Activated CD4-positive, alpha-beta memory T cell treated with anti-CD3 and anti-CD28 coated beads, Interleukin-2, amount 10 ng/mL, durations not matched to agents 7 days and 5 days (primary cell): ENCODE measurements at places on chromosomes 16 and 17.
A peak's percentile ranks its signal among the peaks of the same experiment; 100 is the strongest.

DNA sequence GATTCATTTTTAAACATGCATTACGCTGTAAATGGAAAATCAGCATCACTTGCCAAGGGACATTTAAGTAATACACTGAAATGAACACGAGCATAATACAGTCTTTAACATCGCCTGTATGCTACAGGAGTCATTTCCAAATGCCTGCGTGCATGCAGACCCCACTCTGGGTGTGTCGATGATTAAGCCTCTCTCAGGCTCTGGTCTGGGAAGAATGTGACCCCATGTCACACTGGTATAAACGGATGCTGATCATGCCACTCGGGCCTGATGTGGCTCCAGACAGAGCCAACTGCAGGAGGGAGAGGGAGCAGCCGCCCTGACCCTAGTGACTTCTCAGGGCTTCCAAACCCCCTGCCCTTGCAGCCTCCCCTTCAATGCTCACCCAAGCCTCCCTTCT is 10.8 kb downstream of the EMP2 start:
- no peak for DNase-seq

- DNase-seq, result peak; percentile 42
Observed at GRCh38 chr17:76734080-76734840, 2.9 kb downstream of the SRSF2 start.

GRCh38 chr17:15233022-15233805 is 31.9 kb downstream of the PMP22 start:
- no peak for DNase-seq

DNA sequence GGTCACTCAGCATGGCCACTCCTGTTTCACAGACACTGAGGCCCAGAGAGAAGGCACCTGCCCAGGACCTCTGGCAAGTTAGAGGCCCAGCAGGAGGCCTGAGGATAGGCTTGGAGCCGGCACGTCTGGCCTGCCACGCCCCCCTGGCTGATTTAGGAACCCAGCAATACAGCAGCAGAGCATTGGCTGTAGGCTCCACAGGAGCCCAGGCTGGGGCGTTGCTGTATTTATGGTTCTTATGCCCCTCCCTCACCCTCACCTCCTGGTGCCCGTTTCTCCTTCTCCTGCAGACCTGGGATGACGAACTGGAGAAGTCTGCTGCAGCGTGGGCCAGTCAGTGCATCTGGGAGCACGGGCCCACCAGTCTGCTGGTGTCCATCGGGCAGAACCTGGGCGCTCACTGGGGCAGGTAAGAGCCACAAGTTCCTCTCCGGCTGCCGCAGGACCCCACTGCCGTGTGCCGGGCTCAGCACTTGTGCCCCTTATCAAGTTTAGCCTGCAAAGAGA is 25.8 kb downstream of the CRISPLD2 start:
- no peak for DNase-seq

- DNase-seq, result no peak
Observed at GRCh38 chr17:9969301-9969935, 64.3 kb upstream of the RCVRN start.

DNA sequence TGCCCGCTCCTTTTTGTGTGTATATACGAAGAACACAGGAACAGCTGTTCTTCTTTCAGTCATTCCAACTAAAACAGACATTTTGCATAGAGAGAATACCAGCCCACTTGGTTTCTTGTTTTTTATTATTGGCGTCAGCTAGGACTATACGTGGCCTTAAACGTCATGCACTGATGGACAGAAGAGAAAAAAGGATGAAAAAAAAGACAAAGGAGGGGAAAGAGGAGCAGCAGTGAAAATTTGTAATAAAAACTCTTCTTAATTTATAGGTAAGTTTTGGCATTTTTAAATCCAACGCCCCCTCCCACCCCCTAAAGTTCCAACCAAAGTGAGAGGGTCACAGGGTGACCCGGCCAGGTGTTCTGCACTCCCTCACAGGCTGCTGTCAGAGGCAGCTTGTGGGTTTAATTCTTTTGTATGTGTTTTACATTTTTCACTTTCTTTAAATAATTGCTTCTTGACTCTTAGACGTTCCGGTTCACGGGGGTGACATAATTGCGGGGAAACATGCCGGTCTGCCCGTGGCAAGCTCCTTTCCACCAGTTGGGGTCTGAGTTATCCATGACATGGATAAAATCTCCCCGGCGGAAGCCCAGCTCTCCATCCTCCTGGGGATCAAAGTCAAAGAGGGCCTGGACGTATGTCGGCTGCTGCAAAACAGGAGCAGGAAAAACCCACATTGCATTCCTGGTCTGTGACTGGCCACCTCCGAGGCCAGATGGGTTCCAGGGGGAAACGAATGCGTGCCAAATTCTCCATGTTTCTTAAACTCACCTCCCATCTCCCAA is 30.9 kb upstream of the SLC25A19 start:
- DNase-seq, result no peak

DNA sequence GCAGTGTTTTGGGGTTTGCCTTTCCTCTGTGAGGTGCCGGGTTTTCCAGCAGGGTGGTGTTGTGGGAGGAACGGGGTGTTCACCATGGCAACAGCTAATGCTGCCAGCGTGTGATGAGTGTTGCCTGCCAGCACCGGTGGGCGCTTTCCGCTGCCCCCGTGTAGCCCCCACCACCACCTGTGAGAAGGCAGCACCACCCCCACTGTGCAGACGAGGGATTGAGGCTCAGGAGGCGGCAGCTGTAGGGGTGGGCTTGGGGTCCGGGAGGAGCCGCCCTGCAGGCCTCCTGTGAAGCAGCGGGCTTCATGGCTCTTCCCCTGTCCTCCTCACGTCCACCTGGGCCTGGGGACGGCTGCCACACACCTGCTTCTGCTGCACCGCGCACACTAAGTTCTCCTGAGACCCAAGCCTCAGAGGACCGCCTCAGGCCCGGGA is 5.2 kb downstream of the RAB40C start:
- no peak for DNase-seq

GRCh38 chr16:4801051-4801961 is 1.1 kb downstream of the ROGDI start:
- no peak for DNase-seq

- no peak for DNase-seq
Observed at GRCh38 chr16:27618606-27619327, 68.8 kb downstream of the KATNIP start.

- peak; percentile 68 for DNase-seq
Observed at GRCh38 chr17:81412490-81413093, 17.3 kb downstream of the BAHCC1 start.

DNA sequence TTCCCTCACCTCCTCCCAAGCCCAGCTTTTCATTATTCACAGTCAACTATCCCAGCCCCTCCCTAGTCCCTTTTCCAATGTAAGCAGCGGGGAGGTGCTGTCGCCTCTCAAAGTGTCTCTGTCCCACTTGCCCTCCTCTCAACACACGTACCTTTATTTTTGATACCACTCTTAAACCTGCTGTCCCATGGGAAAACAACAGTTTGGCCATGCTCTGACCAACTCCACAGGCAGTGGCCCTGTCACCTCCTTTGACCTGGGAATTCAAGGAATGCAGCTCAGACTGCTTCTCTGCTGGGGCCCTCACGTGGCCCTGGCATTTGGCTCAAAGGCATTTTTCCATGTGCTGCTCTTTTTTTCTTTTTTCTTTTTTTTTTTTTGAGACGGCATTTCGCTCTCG is 4.2 kb downstream of the LYRM9 start:
- no peak for DNase-seq

DNA sequence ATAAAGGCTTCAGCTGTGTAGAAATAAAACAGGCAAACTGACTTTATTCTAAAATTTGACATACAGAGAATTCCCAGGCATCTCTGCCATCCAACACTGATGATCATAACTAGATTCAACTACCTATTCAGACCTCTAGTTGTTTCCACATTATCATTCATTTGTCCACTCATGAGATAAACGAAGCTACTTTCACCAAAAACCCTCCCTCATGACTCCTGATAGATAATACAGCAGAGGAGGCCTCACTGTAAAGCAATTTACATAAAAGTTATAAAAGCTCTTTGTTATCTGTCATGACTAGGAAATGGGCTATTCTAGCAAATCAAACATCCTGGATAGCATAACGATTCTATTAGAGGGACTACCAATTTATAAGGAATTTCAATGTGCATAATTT is 19.6 kb upstream of the RFFL start:
- no peak for DNase-seq
